ENCODE measurements at places on chromosomes 5 and 9.

DNA sequence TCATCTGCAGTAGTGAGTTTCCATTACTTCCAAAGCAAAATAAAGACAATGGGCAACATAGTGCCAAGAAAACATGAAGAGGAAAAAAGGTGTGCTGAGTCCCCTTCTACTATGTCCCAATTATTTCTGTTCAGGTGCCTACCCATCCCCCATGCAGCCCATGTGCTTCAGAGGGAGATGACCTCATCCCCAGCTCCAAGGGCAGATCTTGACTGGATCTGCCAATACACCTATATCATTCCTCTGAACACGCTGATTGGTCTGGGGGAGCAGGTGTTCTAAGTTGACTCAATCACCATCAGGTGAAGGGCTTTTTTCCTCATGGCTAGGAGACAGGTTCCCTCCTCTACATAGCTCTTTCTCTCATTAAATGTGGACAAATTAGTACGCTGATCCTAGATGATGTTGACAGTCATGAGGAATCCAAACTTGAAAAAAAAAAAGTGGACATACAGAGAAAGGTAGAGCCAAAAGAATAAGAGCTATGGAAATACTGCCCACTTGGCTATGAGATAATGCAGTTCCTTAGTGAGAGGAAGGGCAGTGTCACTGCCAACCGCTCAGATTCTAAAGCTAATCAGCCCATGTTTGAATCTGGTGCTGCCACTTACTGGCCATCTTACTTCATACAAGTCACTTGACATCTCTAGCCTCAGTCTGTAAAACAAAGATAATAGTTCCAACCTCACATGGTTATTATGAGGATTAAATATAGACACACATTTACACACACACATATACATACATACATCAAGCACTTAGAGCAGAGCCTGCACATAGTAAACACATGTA lies 23.1 kb downstream of the PRELID2 start:
- DNase-seq: no peak

DNA sequence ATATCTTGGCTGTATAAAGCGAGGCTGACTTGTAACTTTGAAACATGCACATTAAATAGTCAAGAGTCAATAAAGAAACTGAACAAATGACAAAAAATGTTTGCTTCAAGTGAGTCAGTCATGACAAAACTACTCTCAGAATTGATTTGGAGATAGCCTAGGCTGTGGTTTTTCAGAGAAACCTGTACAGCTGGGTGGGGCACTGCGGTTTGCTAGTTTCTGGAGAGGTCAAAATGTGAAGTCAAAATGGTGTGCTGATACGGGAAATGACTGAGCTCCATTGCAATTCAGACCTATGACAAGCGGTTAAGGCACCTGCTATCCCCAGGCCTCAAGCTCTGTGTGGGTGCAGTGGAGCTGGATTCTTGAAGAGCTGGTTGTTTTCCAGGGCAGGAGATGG lies 10.3 kb upstream of the CD180 start:
- DNase-seq: peak; percentile 34

- no peak for DNase-seq
Measured at GRCh38 chr5:88688156-88688983, 194.6 kb downstream of the MEF2C start.

DNA sequence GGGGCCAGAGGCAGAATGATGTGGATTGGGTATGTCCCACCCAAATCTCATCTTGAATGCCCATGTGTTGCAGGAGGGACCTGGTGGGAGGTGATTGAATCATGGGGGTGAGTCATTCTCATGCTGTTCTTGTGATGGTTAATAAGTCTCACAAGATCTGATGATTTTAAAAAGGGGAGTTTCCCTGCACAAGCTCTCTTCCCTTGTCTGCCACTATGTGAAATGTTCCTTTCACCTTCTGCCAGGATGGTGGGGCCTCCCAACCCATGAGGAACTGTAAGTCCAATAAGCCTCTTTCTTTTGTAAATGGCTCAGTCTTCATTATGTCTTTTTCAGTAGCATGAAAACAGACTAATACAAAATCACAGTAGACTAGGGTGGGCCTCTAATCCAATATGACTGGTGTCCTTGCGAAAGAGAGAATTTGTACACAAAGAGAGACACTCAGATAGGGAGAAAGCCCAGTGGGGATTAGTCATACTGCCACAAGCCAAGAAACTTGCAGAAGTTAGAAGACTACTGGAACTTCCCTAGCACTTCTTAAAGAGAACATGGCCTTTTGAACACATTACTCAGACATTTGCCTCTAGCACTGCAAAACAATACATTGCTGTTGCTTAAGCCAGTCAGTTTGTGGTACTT lies 68.4 kb downstream of the ANXA1 start:
- DNase-seq: no peak

- DNase-seq: no peak
Measured at GRCh38 chr9:98708933-98709911, at the start of gene GABBR2. TSS of gene GABBR2 (minus strand) at chr9:98708935. CDS start at chr9:98708737, 198 bp downstream.

- peak; percentile 69 for DNase-seq
Measured at GRCh38 chr5:175652741-175653663, 4.9 kb upstream of the HRH2 start.

DNA sequence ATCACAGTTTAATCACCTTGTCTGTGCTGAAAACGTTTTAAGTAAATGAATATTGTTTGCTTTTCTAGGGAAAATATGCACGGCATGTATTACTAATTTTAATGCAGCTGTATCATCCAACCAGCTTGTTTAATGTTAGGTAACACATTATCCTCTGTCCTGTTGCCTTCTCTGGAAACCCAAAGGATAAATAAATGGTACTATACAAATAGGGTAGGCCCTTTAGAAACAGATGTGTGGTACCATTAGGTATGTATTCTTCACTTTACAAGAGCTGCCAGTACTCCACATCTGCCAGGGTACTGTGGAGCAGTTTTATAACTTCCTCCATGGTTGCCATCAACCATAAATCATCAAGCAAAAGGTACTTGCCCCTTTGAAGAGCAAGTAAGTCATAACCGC lies 42.9 kb downstream of the FAF2 start:
- DNase-seq: no peak

GRCh38 chr9:124551472-124552272 lies 44.5 kb upstream of the NR5A1 start:
- peak; percentile 7 for DNase-seq

DNA sequence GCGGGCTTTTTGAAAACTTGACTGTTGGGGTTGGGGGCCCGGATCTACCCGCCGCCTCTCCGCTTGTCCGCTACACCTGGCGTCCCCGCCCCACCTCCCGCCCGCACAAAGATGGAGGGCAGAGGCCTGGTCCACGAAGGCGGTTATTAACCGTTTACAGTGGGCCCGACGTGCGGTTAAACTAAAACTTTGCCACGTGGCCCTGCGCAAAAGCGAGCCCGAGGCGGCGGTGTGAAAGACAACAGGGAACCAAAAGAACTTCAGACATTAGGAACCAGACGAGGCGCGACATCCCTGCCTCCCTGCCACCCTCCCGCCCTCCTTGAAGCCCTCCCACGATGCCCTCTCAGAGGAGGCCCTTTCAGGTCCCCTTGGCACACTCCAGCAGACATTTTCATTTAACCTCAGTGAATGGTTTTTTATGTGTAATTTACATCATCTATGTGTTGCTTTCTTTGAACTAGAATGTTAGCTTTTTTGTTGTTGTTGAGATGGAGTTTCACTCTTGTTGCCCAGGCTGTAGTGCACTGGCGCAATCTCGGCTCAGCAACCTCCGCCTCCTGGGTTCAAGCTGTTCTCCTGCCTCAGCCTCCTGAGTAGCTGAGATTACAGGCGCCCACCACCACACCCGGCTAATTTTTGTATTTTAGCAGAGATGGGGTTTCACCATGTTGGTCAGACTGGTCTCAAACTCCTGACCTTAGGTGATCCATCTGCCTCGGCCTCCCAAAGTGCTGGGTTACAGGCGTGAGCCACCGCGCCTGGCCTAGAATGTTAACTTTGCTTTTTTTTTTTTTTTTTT lies 999 bp upstream of the HNRNPA0 start:
- DNase-seq: no peak

DNA sequence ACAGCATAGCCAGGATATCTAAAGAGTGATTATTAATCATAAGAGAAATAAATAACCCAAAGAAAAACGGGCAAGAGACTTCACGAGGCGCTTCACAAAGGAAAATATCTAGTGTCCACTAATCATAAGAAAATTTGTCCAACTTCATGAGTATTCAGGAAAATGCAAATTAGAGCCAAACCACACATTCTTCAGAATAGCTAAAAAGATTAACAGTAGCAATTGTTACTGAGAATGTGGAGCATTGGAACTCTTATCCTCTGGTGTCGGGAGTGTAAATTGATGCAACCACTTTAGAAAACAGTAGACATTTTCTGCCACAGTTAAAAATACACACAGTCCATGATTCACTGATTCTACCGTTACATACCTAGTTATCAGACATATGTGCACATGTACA lies 145.7 kb downstream of the CWC27 start:
- no peak for DNase-seq

DNA sequence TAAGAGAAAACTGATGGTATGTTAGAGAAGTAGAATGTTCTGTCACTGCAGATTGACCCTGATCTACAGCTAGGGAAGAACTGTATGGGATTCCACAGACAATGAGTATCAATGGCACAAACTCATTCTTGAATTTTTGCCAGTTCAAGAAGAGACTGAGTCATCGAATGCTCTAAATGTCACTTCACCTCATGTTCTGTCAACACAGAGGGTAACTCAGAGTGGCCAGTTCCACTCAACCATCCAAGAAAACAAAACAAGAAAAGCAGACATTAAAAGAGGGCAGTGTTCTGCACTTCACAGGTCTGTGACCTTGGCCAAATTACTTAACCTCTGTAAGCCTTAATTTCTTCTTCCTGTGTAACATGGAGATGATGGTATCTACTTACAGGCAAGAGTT lies 132.2 kb upstream of the HMHB1 start:
- DNase-seq: no peak

DNA sequence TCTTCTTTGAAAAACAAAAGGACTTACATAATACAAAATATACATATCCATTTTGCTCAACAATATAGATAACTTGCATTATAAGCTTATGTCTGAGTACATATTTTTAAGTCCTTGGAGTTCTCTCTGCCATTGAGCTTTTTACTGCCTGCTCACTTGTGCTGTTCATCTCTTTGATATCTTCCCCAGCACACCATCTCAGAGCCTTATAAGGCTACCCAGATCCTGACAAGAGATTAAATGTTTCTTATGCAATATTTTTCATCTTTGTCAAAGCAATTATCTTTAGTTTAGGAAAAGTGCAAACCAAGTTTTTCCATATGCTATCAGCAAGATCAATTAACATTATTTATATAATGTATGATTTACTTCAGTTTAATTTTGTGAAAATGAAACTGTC lies 60.7 kb upstream of the ITGA1 start:
- no peak for DNase-seq

DNA sequence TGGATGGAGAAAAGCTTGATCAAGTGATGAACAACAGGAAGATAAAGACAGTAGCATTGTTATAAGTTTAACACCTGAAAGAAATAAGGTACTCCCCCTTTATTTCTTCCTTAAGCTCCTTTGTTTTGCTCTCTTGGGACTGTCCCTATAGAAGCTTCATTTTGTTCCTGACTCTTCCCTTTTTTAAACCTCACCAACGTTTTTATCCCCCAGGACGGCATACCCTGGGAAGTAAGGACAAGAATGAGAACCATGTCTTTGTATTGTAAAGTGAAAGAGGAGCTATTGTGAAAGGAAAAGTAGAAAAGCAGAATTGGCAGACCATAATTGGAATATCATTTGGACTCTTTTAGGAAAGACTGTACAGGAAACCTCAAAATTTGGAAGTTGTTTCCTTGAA lies 1368.6 kb upstream of the C9orf72 start:
- DNase-seq: no peak

DNA sequence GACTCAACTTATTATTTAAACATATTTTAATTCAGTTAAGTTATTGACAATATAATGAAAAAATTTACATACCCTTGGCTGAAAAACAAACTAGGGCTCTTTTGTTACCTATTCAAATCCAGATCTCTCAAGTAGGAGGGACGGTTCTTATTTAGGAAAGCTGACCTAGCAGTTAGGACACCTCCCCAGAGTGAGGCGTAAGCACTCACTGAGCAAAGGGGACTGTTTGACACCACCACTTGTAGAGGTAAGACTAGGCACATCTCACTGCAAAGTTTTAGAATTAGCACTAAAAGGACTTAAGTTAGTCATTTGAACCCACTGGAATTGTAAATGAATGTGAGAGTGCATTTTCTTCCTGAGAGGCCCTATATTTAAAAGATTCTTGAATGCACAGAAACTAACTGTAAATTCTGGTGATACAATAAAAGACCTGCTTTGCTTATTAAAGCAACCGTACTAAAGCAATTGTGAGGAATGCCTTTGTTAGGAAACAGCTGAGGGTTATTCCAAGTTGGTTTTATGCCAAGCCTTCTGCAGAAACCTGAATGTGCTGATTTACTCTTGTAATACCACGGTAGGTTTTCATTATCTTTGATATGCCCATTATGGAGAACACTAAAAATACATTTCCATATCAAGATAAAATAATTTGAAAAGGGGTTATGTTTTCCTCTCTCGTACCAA lies 16.2 kb downstream of the HACD4 start:
- no peak for DNase-seq

All from stimulated activated CD4-positive, alpha-beta T cell treated with anti-CD3 and anti-CD28 coated beads, TNF-alpha, amount 100 ng/mL, for 4 hours (primary cell).